ENCODE measurements at places on chromosomes 16 and 17. TPM values are rescaled to one million over a fixed set of nuclear protein-coding genes. Genes with fewer than 3 reads are reported as not detected.

Gene TP53TG3B
- not detected for polyA plus RNA-seq

Gene KRTAP4-1
- not detected for polyA plus RNA-seq

Gene SLFN13
- 61.7 TPM for polyA plus RNA-seq

Gene TEKT5
- 0.79 TPM for polyA plus RNA-seq

DNA sequence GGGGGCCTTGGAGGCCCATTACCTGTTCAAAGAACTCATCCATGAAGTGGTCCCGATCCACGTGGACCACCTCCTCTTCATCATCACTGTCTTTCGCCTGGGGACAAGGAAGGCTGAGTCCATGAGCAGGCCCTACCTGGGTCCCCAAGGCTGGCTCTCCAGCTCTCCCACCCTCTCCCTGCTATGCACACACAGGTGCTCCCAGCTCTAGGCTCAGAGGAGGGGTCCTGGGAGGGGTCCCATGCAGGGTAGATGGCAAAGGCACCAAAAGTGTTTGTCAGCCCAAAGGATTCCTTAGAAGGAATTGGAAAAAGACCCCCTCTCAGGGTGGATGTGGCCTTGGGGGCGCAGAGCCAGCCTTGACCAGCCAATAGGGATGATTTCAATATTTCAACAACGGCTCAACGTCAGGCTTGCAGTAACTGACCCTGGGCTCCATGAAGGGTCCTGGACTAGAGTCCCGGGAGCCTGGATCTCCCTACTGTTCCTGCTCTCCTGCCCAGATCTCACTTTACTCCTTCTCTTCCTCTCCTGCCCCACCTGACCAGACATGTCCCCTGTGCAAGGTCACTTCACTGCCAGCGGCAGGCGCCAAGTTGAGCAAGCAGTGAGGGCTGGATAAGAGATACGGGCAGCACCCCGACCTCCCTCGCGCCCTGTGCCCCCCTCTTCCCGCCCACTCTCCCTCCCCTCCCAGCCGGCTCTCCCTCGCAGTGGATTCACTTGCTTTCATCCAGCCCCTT, 8.8 kb downstream of the STX1B start:
- no peak for DNase-seq

DNA sequence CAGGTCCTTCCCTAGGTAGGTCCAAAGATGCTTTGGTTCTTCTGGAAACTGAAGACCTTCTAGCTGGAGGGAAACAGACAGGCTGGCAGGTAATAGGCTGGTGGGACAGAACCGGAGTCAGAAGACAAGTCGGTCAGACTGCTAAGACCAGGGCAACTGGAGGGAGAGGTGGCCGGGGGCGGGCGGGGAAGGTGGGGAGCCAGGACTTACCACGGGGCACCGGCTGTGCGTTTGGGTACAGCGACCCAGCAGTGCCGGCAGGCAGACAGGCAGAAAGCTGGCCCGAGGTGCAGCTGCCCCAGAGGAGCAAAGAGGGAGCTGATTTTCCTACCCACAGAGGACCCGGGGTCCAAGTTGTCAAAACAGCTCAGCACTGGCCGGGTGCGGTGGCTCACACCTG, 575 bp downstream of the SLC52A1 start:
- DNase-seq = no peak

DNA sequence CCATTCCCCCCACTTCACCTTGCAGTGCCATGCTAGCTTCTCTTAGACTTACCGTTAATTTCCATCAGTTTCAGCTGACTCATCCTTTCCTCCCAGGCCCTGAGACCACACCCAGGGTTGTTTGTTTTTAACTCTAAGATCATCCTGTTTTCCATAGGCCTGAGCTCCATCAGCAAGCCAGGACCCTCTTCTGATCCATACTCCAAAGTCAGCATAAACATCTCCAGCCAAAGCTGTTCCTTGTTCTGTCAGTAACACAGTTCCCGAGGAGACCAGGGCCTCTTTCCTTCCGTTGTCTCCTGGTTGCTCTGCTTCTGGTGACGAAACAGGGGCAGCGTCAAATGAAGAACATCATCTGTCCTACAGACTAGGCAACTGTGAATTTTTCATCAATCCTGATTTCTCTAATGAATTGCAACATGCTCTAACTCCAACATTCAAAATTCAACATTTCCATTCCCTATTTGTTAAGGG, 83.8 kb upstream of the HNF1B start:
- DNase-seq = no peak

- DNase-seq = no peak
Observed at GRCh38 chr17:74149597-74150427, 53.7 kb upstream of the RPL38 start.

DNA sequence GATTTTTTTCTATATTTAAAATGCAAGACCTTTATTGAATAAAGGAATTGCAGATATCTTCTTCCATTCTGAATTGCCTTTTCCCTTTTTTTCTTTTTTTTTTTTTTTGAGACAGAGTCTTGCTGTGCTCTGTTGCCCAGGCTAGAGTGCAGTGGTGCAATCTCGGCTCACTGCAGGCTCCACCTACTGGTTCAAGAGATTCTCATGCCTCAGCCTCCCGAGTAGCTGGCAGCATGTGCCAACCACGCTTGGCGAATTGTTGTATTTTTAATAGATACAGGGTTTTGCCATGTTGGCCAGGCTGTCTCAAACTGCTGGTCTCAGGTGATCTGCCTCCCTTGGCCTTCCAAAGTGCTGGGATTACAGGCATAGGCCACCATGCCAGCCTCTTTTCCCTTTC, 151.5 kb downstream of the CEP112 start:
- no peak for DNase-seq
